Retina (tissue), 1 donor: ENCODE measurements at places on chromosomes 3 and 15.

- DNase-seq, result peak; percentile 23
These were observed 40.0 kb downstream of the FMN1 start for GRCh38 chr15:33154351-33155166.

DNA sequence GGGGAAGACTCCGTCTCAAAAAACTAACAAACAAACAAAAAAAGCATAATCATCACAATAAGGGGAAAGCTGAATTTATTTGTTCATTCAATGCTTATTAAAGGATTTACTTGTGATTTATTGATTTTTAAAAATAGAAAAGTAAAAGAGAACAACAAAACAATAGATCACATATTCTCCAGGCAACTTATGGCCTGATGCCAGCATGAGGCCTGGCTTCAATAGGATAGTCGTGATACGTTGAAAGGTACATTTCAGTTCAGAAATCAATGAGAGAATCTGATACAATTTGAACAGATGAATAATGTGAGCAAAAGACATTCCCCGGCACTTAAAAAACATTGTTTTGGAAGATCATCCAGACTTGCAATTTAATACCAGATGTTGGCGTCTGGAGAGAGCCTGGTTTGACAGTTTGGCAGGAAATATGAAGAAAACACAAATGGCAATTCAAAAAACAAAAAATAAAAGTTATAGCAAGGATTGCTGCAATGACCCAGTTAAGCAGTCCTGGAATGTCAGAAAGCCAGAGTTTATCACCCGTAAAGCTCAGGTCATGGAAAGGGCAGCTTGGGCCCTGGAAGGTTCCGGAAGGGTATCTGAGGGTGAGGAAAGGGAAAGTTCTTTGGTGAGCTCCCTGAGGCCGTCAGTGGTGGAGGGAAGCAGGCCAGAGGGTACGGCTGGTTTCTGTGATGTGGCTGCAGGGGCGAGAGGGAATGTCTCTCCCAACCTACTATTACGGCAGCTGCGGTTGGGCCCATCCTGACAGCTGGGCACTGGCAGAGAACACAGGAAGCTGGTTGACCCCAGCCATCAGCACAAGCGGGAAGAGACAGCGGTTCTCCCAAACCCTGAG is 230.2 kb upstream of the HES1 start:
- DNase-seq, result no peak

DNA sequence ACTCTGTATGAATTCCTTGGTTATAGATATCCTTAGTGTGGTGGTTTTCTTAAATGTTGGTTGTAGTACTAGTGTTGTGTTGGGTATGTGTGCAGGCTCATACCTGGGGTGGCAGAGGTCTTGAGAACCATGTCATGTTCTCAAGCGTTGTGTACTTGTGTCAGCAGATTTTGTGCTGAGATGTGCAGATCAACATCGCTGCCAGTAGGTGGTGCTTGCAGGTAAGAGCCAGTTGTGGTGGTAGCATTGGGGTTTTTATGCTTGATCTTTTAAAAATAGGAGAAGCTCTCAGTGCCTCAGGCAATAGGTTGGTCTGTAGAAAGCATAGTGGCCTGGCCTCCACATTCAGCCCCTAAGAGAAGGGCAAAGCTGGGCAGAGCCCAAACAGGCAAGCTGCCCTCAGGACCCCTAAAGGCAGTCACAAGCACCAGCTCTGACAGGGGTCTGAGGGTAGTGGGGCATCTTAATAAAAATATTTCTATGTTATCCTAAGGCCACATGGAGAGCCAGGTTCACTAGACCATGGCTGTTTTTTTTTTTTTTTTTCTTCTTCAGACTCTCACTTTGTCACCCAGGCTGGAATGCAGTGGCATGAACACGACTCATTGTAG is 164.0 kb downstream of the IL20RB start:
- peak; percentile 42 for DNase-seq

- no peak for DNase-seq
These were observed 74.1 kb upstream of the CHD2 start for GRCh38 chr15:92825985-92826384.

- DNase-seq, result no peak
These were observed 317.7 kb upstream of the TPRG1 start for GRCh38 chr3:188853856-188854771.

DNA sequence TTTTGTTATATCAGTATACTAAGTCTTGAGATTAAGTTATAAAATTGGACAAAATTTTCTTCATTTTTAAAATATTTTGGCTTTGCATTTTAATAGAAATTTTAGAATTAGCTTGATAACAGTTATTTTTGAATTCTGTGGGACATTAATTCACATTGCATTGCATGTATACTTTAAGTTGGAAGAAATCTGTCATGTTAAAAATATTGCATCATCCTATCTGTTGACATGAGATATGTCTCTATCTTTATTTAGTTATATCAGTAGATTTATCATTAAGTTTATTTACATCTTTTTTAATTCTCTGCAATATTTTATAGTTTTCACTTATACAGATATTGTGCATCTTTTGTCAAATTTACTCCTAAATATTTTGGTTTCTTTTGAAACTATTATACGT is 904.6 kb upstream of the NR2F2 start:
- DNase-seq, result no peak

DNA sequence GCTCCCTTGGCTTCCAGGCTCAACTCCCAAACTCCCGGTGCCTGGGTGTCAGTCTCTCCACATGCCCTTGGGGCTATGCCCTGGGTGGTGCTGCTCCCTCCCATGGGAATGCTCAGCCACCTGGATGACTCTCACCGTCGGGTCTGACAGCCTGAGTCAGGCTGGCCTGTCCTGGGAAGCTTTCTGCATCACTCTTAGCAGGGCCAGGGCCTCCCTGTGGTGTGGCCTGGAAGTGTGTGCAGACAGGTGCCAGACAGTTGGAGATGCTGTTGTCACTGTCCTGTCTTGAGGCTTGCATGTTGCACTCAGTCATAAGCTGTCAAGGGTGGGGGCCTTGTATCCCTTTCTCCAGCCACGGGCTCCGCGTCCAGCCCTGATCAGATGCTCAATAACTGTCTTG is 71.7 kb downstream of the GABRG3 start:
- DNase-seq, result no peak

- no peak for DNase-seq
These were observed 515.7 kb downstream of the NTRK3 start for GRCh38 chr15:87740655-87741344.

DNA sequence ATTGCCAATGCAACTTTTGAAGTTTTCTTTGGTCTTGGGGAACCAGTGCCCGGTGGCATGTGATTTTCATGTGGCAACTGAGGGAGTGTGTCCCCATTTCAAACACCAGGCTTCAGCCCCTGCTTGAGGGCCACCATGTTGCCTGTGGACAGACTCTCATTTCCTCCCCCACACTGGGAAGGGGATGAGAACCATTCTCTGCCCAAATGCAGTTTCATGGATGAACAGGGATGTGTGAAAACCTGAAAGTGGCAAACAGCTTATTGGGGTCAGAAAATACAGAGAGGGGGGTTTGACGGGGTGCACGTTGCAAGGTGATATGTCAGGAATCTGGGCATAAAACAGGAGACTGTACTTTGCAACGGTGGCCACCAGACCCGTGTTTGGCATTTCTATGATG is 6.3 kb downstream of the FAM107A start:
- no peak for DNase-seq

GRCh38 chr3:121835465-121835801 is 424 bp downstream of the EAF2 start:
- no peak for DNase-seq

GRCh38 chr3:158617982-158618875 is 26.1 kb upstream of the GFM1 start:
- DNase-seq, result no peak

DNA sequence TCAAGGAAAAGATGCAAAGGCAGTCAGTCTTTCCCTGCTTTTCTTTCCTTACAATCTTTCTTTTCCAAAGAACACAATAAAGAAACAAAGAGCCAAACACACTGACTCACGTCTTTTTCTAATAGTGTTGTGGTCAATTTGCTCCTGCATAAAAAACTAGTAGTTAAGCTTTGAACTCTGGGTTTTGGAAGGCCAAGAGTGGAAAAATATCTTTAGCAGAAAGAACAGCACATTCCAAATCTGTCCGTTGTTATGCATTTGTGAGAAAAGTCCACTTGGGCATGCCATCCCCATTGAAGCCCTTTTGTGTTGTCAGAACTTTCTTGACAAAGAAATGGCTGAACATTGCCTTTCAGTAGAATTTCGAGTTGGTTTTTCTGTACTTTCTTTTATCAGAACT is 18.2 kb downstream of the COL8A1 start:
- DNase-seq, result no peak

DNA sequence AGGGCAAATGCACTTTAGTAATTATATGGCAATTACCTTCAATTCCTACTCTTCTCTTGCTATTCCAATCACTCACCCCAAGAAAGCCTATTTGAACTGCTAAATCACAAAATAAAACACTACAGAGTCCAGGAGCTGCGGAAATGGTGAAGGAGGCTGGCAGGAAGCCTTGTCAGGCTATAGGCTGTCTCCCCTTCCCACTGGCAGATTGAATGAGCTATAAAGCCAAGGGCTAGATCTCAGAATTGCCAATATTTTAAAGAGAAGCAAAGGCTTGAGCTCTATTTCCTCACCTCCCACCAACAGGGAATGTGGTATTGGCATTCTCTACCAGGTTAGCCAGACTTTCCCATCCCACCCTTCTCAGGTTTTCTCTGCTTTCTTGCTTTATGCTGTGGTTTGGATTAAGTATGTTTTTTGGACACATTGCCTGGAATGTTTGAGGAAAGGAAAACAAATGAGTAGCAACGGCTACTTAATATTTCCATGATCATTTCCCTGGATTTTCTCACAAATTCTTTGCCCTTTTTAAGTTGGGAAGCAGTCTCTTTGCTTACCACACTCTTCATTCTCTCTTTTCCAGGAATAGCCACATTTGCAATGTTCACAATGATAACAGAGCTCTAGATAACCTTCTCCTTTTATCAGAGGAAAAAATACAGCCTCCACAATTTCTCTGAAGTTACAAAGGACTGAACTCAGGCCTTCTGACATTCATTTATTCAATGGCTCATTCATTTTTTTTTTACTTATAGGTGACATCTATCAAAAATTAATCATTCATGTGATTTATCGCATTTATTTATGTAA is 1125.4 kb downstream of the ROBO1 start:
- DNase-seq, result no peak

DNA sequence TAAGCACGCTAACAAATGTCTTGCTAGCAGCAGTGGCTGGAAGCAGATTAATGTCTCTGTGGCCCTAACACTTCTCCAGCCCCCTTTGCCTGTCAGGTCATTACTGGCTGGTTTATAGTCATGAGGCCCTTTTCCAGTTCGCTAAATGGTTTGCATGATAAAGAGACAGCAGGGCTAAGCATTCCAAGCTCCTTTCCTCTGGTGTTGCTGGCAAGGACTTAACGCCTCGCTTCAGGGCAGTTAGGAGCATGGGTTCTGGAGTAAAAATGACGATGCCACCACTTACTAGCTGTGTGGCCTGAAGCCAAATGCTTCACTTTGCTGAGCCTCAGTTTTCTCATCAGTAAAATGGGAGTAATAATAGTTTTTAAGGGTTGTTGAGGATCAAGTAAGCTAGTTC is 185.9 kb downstream of the MEGF11 start:
- no peak for DNase-seq

DNA sequence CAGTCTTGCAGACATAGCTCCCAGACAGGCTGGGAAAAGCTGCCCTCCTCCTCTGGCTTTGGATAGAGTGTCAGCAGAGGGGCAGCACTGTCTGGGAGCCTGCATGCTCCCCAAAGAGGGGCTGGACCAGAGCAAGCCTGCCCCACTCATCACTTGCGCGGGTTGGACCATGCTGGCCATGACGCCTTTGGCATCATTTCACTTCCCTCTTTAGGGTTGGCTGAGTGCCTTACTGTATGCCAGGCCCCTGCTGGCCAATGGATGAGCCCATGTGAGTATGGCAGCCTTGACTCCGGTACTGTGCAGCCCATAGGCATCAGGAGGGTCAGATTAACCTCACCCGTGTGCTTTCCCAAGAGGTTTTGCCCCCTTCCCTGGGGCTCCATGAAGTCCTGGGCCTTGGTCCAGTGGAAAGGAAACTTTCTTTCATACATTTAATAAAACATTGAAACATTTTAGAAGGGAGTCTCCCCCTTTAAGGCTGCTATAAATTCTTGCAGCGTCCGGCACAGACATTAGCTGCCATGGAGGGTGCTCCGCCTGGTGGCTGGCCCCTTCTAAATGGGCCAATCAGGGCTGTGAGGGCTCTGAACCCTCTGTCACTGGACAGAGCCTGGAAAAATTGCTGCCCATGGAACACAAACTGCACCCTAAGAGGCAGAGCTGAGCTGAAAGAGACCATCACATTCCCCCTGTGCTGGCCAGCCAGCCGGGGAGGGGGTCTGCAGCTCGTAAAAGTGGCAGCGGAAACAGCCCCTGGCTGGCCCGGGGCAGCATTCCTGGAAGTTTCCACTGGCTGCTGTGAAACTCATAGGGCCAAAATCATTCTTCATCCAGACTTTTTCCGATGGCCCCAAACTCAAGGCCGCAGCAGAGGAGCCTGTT is 20.8 kb upstream of the DUSP7 start:
- DNase-seq, result no peak

GRCh38 chr3:159964166-159964973 is 24.3 kb upstream of the IL12A start:
- DNase-seq, result no peak

DNA sequence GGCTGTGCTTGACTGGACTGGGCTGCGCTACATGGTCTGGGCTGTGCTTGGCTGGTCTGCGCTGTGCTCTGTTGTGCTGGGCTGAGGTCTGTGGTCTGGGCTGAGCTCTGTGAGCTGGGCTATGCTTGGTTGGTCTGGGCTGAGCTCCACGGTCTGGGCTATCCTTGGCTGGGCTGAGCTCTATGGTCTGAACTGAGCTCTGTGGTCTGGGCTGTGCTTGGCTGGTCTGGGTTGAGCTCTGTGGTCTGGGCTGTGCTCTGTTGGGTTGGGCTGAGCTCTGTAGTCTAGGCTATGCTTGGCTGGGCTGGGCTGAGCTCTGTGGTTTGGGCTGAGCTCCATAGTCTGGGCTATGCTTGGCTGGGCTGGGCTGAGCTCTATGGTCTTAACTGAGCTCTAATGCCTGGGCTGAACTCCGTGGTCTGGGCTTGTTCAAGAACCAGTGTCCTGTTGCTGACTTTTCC is 92.0 kb downstream of the PLXNA1 start:
- no peak for DNase-seq

DNA sequence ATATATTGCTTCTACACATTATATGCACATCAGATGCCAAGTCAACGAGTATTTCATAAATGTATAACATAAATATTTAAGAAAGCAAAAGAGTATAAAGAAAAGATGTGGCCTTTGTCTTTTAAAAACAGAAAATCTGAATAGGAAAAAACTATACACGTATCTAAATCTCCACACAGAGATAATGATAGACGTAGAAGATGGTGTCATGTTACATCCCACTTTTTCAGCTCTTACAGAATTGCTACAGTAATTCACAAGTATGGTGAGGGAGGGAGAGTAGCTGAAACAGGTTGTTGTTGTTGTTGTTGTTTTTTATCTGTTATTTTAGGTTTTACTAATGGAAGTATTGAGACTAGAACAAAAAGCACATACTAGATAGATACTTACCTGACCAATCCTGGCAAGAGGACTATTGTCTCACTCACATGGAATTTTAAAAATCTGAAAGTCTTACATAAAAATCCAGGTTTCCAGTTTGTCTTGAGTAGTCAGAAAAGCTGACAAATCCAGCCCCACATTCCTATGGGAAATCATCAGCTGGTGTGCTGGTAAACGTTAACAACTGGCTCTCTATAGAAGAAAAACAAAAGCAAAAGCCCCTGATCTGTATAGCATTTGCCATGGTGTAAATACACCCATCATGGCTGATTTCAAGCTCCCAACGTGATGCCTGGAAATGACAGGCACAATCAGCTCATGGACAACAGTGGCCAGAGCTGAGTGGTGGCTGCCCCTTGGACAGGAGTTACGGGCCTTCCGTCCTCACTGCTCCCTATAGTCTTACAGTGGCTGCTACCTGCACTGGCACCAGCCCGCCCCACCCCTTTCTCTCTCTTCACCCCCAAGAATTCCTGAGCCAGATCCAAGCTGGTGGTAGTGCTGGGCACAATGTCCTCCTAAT is 47.4 kb upstream of the VGLL4 start:
- no peak for DNase-seq
